ENCODE measurements at places on chromosomes 5 and 9. TPM values are rescaled to one million over a fixed set of nuclear protein-coding genes. Genes with fewer than 3 reads are reported as not detected.
A peak's percentile ranks its signal among the peaks of the same experiment; 100 is the strongest.

CETN3 gene
- 39.2 TPM for total RNA-seq

HACD4 gene
- not detected for total RNA-seq

IER5L gene
- 46.1 TPM for total RNA-seq

FAM221B gene
- total RNA-seq = 0.29 TPM

SOHLH1 gene
- not detected for total RNA-seq

- peak overlapping the region; percentile 48 for H3K27ac ChIP-seq
- no peaks in the 10 kb centered on the region for H3K36me3 ChIP-seq
- DNase-seq = peak; percentile 73
These were observed 69.1 kb upstream of the TJP2 start for GRCh38 chr9:69104830-69105527.

DNA sequence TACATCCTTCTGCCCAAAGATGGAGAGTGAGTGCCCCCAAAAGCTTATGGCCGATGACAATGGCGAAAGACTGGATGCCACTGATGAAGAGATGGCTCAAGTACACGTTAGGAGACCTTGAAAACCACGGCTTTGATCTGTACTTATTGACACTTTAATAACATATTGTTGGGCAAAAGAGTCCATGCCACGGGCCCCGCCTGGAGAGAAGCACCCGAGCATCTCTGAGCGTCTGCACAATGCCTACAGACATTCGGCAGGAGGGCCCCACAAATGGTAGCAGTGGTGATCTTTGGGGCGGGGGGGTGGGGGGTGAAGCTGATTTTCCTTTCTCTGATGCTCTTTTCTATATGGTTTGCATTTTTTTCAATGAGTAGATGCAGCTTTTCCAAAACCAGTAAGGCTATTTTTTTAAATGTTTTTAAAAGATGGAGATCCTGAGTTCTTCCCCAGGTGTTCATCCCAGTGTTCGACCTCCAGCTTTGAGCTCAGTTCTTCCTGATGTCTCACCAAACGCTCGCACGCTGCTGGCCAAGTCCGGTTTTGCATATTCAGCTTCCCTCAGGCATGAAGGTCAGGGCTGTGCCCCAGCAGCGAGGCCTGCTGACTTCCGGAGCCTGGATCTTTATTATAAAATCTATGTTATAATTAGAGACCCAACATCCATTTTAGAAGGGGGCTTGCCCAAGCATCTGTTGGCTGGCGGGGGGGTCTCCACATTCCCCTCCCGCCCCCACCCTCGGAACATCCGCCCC lies 34.3 kb upstream of the BARHL1 start:
- no peaks in the 10 kb centered on the region for H3K36me3 ChIP-seq
- H3K27me3 ChIP-seq = no peaks in the 10 kb centered on the region
- no peaks in the 10 kb centered on the region for H3K4me1 ChIP-seq
- no peak overlapping the region for H3K27ac ChIP-seq

DNA sequence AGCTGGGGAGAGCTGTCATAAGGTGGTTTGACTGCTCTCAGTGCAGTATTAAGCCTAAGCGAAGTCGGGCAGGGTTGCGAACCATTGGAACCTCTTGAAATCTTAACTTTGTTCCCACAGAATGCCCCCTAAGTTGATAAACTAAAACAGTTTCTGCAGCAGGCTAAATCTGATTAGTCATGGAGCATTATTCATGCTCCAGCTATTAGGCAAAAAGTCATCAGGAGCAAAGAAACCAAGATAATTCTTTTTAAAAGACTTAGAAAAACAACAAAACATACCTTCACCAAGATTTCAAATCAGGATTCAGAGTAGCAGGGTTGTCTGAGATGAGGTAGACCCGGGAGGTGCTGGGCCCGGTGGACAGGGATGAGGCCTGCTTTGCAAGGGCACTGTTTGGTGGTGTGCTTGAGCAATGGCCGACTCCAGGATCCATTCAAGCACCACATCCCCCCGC lies 69.9 kb upstream of the PLPP1 start:
- no peaks in the 10 kb centered on the region for H3K36me3 ChIP-seq
- peak overlapping the region; percentile 23 for H3K4me3 ChIP-seq
- no peaks in the 10 kb centered on the region for H3K27me3 ChIP-seq

- no peak overlapping the region for H3K27ac ChIP-seq
- no peak for DNase-seq
- no peaks in the 10 kb centered on the region for H3K27me3 ChIP-seq
- H3K4me3 ChIP-seq = no peak overlapping the region
These were observed 107.3 kb upstream of the TBC1D2 start for GRCh38 chr9:98362624-98363252.

DNA sequence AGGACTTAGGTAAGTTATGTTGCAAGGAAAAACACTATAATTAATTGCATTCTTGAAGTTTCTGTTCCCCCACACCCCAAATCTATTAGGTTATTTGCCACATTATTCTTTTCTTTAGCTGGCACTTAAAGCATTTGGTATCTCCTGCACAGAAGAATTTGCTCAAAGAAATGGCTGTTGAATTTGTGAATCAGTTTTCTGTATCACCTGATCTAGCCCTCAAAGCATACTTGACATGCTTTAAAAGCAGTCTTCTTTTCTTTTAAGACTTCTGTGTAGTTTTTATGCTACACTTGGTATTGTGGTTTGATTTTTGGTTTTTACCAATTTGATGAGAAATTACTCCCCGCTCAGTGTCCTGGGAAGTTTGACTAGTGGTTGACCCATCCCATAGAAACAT lies 69.1 kb downstream of the RIC1 start:
- H3K4me3 ChIP-seq = no peak overlapping the region
- H3K36me3 ChIP-seq = no peaks in the 10 kb centered on the region
- no peaks in the 10 kb centered on the region for H3K27me3 ChIP-seq
- H3K27ac ChIP-seq = no peak overlapping the region
- H3K4me1 ChIP-seq = no peaks in the 10 kb centered on the region
- DNase-seq = no peak

- peaks cover 15% of the 10 kb centered on the region for H3K4me1 ChIP-seq
- H3K36me3 ChIP-seq = no peaks in the 10 kb centered on the region
- H3K27me3 ChIP-seq = no peaks in the 10 kb centered on the region
- H3K27ac ChIP-seq = no peak overlapping the region
- H3K4me3 ChIP-seq = no peak overlapping the region
These were observed 15.5 kb downstream of the ACER2 start for GRCh38 chr9:19424176-19424779.

DNA sequence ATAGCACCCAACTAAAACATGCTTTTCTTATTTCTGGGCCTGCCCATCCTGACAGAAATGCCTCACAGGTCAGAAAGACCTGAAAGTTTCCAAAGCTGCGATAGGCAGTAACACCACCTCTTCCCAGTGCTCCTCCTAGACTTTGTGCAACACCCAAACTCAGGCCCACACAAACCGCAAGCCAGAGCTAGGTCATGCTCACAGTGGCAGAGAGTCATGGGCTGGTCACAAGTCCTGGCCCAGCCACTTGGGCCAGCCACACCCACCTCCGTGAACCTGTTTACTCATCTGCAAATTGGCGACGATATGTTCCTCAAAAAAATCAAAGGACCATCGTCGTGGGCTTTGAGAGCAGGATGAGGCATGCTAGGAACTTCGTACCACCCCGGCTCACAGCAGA lies 44.0 kb upstream of the SLC25A51 start:
- DNase-seq = no peak
- no peak overlapping the region for H3K4me3 ChIP-seq
- H3K27ac ChIP-seq = no peak overlapping the region

- no peaks in the 10 kb centered on the region for H3K36me3 ChIP-seq
- no peaks in the 10 kb centered on the region for H3K27me3 ChIP-seq
- no peak for DNase-seq
- H3K4me3 ChIP-seq = no peak overlapping the region
- H3K4me1 ChIP-seq = peaks cover 12% of the 10 kb centered on the region
These were observed 48.5 kb downstream of the SIL1 start for GRCh38 chr5:139149477-139150199.

All from PC-3 (cell line).